ENCODE measurements at places on chromosomes 7 and 10.
A peak's percentile ranks its signal among the peaks of the same experiment; 100 is the strongest.

GRCh38 chr7:151833213-151833651 lies 43.7 kb downstream of the PRKAG2 start:
- peak; percentile 51 for DNase-seq

DNA sequence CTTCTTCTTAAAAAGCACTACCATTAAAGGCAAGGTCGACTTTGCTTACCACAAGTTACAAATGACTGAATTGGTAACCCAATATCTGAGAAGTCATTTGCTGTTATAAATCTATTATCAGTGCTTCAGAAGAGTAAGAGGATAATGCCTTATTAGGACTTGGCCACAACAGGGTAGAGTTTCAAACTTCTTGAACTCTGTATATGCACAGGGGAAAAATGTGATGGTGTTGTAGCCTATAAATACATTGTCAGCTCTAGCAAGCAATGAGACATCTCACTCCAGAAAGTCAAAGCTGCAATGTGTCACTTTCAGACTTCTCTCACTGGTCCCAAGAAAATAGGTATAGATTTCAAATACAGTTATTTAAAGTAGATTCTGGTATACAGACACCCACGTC lies 9.3 kb downstream of the TFEC start:
- no peak for DNase-seq

- no peak for DNase-seq
Observed at GRCh38 chr7:158821171-158822031, 7.9 kb downstream of the ESYT2 start.

DNA sequence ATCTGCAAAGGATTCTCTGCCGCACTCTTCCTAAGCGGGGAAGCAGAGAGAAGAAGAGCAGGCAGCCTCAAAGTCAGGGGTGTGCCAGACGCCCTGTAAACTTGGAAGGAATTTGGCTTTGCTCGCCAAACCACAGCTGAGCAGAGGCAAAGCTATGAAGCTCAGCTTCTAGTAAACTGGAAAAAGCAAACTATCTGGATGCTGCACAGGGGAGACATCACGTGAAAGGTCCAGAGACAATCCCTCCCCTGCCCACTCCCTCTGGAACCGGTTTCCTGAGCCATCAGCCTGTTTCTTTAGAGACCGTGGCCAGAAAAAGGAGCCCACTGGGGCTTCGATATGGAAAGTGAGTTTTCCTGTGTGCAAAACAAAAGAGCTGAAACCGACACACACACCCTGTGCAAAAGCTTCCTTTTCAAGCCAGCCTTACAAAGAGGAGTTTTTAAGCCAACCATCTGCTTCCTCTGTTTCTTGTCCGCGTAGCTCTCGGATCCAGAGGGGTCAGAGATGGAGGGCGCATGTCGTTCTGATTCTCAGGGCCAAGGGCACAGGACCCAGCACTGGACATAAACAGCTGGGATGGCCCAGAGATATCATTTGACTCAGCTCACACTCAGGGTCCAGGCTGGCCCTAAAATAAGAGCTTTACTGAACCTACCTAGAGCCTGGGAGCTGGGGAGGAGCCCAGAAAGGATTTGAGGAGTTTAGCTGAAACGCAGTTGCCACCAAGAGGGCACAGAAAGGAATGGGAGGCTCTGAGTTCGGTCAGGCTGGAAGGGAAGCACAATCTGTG lies 58.2 kb upstream of the DNAAF5 start:
- DNase-seq = no peak

DNA sequence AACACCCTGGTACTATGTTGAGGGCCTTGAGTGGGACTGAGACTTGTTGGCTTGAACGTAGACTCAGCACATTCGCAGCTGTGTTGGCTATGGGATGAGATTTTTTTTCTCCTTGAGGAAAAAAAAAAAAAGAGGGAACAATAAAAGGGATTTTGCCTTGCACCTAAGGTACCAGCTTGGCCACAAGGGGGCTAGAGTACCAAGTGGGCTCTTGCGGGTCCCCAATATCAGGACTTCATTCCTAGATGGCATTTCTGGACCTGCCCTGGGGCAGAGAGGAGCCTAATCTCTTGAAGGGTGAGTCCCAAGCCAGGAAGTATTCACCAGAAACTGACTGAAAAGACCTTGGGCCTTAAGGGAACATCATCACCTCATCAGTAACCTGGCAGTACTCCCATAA lies 1083.6 kb upstream of the PHF14 start:
- no peak for DNase-seq

- DNase-seq = peak; percentile 80
Observed at GRCh38 chr7:2709553-2710285, 21.7 kb downstream of the AMZ1 start.

GRCh38 chr7:68063171-68063570 lies 1066.5 kb downstream of the TYW1 start:
- no peak for DNase-seq

DNA sequence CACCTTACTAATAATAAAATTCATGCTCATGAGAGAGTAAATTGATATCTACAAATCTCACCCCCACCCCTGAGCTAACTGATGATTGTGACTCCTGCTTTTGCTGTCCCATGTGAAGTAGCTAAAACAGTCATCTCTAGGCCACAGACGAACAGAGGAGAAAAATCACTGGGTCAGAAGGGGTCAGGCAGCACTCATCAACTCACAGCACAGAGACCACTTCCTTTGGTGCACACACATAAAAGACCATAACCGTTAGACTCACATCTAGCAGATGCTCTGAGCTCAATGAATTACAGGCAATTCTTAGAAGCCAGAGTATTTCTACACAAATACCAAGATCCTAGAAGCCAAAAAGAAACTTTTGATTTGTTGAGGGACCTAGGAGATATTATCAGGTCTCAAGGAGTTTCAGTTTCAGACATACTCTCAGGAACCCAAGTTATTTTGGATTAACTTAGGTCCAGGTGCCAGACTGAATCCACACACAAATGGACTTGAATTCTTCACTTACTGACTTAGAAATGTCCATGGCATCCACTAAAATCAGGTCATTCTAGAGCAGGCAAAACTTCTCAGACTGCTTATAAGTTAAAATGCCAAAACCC lies 65.0 kb upstream of the TES start:
- DNase-seq = no peak

DNA sequence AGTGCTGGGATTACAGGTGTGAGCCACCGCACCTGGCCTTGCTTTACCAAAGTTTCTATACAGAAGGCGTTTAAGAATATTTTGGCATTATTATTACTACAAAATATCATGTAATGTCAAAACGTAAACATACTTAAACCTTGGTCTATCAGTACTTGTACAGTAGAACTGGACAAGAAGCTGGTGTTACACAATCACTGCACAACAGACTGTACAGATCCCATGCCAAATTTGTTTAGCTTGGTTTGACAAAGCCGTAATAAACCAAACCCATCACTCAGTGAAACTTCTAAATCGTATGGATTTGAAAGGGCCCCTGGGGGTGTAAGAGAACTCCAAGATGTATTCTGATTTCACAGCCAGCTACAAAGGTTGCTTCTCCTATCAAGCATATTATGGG lies 51.8 kb upstream of the RHEB start:
- DNase-seq = no peak

DNA sequence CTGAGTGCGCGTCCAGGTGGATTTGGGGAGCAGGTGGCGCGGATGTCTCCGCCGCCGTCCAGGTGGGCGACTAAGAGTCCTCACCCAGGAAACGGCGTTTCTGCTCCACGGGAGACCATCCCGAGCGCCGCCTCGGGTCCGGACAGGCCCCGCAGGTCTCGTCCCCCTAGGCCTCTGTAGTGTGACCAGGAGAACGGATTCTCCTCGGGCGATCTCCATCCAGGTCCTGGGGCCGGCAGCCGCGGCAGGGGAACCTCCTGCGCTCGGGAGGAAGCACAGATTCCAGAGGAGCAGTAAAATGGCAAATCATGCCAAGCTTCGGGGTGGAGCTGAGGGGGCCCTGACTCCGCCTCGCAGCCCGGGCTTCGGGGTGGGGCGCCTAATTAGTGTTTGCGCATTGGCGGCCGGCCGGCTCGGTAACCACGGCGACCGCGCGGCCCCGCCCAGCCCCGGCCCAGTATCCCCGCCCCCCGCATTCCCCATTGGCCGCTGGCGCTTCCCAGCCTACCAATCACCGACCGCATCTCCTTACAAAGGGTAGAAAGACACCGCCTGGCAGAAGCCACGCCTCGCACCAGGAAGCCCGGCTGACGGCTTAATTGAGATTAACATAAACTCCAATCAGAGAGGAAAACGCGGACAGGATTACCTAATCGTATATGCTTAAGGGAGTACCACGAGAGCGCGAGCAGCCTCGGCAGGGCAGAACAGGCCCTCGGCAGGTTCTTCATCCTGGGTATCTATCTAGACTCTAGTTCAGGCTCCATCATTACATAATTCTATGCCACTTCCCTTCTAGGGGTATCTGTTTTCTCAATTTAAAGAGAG lies 168.6 kb downstream of the ARHGAP12 start:
- peak; percentile 99 for DNase-seq

- no peak for DNase-seq
Observed at GRCh38 chr10:33071857-33072256, 113.8 kb upstream of the ITGB1 start.

GRCh38 chr10:79166741-79167140 lies 98.0 kb downstream of the ZMIZ1 start:
- peak; percentile 83 for DNase-seq

DNA sequence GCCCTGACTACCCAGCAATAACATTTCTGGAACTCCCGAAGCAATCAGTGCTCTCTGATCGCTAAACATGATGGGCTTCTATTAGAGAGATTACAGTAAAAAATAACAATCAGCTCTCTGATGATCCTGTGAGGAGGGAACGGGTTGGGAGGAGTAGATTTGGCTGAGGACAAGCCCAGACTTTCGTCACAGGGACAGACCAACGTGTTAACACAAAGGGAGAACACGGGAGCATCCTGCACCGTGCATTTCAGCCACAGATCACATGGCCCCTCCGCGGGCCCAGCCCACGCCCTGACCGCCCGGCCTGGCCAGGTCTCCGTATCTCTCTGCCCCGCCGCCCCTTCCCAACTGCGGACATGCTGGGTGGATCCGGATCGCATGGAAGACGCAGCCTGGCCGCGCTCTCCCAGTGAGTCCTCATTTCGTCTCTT lies 95.0 kb upstream of the AGBL3 start:
- peak; percentile 94 for DNase-seq

- no peak for DNase-seq
Observed at GRCh38 chr7:16732828-16733227, 20.7 kb upstream of the TSPAN13 start.

- DNase-seq = no peak
Observed at GRCh38 chr7:105399043-105399725, 10.5 kb upstream of the SRPK2 start.

DNA sequence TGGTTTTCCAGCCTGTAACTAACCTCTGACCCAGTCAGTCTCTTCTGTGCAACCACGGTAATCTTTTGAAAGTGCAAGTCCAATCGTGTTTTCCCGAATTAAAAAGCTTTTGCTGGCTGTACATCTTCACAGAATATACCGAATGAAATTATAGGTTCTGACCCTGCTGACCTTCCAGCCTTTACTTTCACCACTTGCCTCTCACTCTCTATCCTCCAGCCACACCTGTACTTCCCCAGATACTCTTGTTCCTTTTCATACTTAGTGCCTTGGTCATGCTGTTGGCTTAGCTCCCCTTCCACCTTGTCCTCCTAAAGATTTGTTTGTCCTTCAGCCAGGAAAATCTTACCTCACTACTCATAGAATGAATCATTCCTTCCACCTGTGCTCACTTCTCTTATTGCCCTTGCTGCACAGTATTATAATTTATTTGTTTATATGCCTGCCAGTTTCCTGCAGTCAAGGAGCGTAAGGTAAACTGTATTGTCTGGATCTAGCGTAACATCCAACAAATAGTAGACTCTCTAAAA lies 2.3 kb upstream of the PNPLA8 start:
- DNase-seq = no peak

GRCh38 chr7:11831736-11832495 lies at the start of gene THSD7A:
TSS of gene THSD7A (minus strand) at chr7:11832198. CDS start at chr7:11831946, 252 bp downstream.
- DNase-seq = no peak

GRCh38 chr7:93968911-93969620 lies 35.1 kb downstream of the BET1 start:
- DNase-seq = no peak

- no peak for DNase-seq
Observed at GRCh38 chr7:24824896-24825295, 67.6 kb upstream of the GSDME start.

DNA sequence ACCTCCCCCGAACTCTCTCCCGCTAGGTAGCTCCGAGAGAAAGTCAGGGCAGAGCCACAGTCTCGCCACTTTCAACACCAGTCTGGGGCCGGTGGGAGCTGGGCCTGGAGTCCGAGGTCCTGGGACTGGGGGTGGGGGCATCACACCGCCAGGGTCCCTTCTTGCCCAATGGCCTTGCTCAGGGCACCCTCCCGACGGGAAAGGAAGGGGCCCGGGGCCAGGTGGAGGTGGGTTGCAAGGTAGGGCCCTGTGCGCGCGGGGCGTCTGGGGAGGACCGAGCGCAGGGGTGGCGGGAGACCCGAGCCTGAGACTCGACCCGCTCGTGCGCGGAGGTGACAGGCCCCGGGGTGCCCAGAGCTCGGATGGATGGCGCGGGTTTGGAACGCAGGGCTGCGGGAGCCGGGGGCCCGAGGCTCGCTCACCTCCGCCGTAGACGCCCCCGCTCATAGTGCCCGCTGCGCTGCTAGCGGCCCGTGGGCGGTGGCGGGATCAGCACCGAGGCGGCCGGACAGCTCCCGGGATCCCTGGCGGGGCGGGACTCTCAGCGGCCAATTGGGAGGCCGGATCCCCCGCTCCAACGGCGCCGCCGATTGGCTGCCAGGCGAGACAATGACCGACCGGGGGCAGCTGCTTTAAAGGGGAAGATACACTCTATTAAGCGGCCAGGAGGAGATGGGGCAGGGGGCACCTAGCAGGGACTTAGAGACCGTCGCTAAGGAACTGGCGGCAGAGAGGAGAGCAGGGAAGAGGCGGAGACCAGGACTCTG lies at the start of gene ACTL6B:
Gene ACTL6B, minus strand, starts transcription at position 541 of the 767 bp plus-strand sequence. Its CDS starts 94 bp downstream, at position 447.
- DNase-seq = peak; percentile 99

GRCh38 chr7:149735181-149735602 lies 38.2 kb downstream of the ZNF467 start:
- DNase-seq = no peak

- peak; percentile 81 for DNase-seq
Observed at GRCh38 chr10:103556383-103557007, 63.0 kb downstream of the NEURL1 start.
